ENCODE measurements at places on chromosomes 7 and 10.

- DNase-seq, result no peak
Measured at GRCh38 chr10:64648915-64649314, 1127.7 kb downstream of the REEP3 start.

DNA sequence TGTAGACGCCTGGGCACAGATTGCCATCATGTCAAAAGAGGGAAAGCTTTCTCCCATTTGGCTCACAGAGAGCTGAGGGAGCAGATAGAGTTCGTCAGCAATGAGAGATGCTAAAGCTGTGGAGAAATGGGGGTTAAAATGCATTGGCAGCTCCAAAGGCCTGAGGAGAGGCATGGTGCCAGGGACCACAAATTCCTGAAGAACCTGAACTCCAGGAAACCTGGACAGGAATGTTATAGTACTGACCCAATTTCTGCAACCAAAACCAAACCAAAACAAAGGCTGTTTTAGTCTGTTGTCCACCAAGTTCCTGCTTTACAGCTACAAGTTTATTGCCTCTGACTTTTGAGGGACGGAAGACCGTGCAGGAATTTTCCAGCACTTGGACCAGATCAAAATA is 575.7 kb downstream of the REEP3 start:
- no peak for DNase-seq

GRCh38 chr10:7193369-7193768 is 217.5 kb downstream of the SFMBT2 start:
- no peak for DNase-seq

- no peak for DNase-seq
Measured at GRCh38 chr7:108528183-108528712, 2.3 kb upstream of the PNPLA8 start.

DNA sequence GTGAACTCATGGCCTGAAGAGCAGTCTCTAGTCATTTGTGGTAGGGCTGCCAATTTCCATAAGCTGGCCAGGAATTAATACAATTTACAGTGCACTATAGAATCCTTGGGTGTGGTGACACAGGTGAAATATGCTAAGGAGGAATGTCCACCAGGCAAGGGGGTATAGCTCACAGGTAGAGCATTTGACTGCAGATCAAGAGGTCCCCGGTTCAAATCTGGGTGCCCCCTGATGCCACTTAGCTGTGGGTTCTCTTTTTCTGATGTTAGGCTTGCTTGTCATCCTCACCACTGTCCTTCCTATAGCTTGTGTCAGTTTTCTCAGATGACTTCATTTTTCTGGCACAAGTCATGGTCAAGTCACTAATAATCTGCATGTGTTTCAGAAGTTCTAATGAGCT is 108.7 kb downstream of the ZNF467 start:
- no peak for DNase-seq

DNA sequence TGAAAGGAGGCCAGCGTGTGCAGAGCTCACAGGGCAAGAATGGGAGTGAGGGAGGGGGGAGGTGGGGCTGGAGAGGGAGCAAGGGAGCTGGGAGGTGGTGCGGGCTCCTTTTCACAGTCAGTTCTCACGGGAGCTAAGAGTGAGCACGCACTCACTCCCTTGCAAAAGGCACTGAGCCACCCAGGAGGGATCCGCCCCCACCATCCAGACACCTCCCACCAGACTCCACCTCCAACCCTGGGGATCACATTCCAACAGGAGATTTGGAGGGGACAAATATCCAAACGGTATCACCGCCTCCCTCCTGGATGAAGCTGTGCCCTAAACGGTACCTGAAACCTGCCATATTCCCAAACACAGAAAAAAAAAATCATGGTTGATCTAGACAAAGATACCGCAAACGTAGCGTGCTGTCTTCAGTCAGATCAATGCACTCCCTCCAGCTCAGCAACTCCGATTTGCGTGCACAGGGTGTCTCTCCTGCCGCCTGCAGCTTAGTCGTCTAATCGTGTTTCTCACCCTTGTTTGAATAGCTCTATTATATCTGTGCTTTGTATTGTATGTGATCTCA is 20.3 kb upstream of the PRKAG2 start:
- DNase-seq, result no peak

DNA sequence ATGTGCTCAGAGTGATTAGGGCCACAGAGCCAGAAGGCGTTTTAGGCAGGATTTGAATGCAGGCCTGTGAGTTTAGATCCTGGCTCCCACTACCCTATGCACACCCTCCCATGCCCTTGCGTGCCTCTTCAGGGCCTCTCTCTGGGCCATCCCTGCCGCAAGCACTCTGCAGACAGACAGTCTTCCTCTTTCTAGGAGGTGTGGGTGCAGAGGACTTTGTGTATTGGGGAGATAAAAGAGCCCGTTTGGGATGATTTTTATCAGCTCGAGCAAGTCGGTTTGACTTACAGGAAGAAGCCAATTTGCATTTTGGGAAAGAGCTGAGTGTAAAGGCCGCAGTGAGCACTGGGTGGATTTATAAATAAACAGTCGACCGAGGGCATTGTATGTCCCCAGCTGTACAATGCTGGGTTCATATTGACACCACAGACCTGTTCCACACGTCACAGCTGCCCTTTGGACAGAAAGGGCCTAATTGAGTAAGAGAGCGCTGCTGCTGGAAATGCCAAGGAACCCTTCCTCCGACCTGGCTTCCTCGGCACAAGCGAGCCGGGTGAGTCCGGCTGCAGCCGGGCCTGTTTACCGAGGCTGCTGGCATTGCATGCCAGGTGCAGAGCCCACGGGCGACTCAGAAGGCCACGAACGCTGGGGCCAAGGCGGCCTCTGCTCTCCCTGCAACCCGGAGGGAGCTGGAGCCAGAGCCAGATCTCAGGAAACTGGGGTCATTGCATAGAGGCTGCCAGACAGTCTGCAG is 25.1 kb downstream of the ZMIZ1 start:
- DNase-seq, result peak; percentile 46

- no peak for DNase-seq
Measured at GRCh38 chr7:152512706-152513105, 76.9 kb upstream of the KMT2C start.

- no peak for DNase-seq
Measured at GRCh38 chr10:117684046-117684610, 141.6 kb downstream of the EMX2 start.

DNA sequence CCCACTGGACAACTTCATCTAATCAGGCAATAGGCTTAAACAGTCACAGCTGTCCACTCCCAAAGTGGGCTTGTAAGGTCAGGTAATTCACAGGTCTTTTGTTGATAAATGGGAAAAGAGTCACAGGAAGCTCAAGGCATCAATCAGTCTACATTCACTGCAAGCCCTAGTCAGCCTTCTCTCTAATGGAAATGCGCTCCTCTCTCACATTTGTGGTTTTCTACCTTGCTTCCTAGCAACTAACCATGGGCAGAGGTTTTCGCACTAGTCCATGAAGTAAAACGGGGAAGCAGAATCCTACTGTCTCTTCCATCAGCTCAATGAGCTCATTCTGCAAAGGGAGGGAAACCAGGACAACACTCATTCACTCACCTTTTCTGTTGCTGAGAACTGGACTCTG is 53.5 kb upstream of the APBB1IP start:
- no peak for DNase-seq

- DNase-seq, result no peak
Measured at GRCh38 chr7:38951213-38951612, 26.5 kb upstream of the POU6F2 start.

- no peak for DNase-seq
Measured at GRCh38 chr10:93149761-93150160, 76.1 kb downstream of the CYP26A1 start.
